Frontal cortex (tissue), 4 donors: ENCODE measurements at places on chromosomes 6 and 20.

DNA sequence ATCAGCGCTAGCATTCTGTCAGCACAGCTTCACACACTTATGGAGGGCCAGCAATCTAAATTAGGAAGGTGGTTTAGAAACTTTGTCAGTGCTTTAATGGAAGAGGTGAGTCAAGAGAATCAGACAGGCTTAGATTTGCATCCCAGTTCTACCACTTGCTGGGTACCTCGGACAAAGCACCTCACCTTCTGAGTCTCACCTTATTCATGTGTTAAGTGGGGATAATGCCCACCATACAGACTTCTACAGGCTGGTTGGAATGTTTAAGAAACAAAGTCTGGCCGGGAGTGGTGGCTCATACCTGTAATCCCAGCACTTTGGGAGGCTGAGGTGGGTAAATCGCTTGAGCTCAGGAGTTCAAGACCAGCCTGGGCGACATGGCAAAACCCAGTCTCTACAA lies 12.2 kb upstream of the STK35 start:
- no peak for DNase-seq

DNA sequence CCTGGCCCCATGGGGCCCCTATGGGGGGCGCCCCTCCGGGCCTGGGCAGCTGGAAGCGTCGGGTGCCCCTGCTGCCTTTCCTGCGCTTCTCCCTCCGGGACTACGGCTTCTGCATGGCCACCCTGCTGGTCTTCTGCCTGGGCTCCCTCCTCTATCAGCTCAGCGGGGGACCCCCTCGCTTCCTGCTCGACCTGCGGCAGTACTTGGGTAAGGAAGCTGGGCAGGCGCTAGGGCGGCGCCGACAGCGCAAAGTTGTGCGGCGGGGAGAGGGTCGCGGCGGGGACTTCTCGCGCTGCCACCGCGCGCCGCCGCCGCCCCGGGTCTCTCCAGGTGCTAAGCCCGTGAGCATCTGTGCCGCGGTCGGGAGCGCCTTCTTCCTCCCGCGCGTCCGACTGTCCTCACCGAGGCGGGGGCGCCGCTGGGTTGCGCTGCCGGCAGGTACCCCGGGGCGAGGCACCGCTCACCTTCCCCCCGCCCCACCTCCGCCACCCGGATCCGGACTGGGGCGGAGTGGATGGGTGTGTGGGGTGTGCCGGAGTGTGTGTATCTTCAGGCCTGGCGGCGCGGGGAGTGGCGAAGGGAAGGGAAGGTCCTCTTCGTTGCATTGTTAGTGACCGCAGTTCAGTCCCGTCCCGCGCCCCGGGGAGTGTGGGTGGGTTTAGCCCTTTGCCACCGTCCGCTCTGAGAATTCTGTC lies 788 bp downstream of the UST start:
- DNase-seq, result peak; percentile 28

DNA sequence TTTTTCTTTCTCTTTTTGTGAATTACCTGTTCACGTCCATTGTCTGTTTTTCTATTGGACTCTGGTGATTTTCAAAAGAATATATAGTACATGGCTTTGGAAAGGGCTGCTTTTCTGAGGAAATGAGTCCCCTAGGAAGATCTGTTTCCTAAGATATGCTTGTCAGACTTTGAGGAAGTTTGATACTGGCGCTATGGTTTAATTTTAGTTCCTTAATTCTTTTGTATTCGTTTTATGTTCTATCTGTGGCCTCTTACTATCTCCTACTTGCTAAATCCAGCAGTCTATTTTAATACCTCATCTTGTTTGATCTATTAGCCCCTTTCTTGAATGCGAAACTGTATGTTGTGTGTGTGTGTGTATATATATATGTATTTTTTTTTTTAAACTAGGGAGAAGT lies 101.9 kb downstream of the LIN28B start:
- no peak for DNase-seq

DNA sequence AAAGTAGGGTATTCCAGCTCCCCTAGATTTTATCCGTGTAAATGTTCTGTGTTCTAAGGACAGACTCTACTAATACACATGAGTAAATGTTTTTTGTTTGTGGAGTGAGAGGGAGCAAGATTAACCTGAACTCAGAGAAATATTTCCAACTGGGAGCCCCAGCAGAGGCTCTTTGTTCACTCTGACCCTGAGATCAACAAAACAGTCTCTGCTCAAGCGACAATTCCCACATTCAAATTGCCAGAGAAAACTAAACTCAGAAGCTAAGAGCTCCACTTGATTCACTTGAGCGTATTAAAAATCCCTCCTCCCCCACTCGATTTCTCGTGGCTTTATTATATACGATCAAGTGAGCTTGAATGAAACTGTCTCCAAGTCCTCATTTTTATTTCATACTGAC lies 413.9 kb upstream of the JARID2 start:
- no peak for DNase-seq

GRCh38 chr6:84526631-84527030 lies 237.8 kb downstream of the TBX18 start:
- no peak for DNase-seq

DNA sequence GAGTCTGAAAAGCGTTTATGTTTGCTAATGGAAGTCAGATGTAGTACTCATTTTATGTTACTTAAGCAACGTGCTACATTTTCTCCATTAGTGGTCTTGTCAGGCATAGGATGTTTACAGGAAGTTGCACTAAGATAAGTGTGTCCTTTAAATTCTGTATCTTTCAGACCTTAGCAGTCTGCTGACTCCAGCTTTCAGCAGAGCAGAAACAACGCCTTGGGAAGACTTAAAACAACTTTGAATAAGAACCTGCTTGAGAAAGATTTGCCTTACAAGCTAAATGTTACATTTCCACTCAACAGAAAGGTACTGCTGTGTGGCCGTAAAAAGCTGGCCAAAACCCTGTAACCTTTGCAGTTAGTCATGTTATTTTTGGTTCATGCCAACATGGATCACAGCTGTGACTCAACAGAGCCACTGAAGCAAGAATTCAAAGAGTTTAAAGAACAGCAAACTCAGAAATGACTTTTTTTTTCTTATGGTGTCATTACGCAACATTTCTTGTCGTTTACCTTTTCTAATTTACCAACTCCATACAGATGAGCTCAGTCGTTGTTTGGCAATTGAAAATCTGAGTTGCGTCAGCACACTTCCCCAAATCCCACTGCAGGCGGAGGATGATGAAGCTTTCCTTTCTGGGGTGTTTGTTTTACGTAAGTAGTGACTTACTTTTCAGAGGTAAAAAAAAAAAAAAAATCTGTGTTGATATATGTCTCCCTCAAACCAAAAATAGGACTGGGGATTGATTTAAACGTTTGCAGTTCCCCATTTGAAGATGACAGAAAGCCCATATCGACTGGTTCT lies 27.9 kb upstream of the BMP6 start:
- DNase-seq, result no peak

DNA sequence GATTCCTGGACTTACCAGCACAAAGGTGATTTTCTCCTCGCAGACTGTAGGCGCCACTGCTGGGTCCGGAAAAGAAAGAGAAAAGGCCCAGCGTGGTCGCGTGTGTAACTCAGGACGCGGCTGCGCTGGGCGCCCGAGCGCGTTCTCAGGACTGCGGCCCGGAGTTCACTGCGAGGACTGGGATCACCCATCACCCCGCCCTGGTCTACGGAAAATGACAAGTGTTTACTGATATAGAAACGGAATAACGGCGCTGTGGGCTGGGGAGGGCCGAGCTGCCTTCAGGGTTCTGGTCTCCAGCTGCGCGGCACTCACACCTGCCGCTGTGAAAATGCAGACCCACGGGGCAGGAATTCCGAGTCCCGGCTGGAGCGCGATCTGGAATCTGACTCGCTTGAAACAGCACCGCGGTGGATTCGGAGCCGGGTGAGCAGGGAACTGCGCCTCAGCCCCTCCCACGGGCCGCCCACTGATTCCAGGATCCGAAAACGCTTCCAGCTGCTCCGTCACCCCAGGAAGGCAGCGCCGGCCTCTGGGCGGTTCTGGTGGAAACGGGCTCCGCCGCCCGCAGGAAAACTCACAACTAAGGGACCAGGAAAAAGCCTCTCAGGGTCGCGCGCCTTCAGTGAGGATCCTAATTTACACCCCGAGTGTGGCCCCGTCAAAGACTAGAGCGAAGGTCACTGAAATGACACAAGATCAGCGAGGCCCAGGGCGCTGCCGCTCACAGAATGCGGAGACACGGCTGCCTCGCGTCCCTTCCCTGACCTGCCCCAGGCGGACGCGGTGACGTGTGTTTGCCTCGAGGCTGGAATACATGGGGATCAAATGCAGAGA lies 34.5 kb downstream of the HLA-A start:
- peak; percentile 36 for DNase-seq

GRCh38 chr20:38789503-38790199 lies 15.8 kb upstream of the PPP1R16B start:
- DNase-seq, result no peak

DNA sequence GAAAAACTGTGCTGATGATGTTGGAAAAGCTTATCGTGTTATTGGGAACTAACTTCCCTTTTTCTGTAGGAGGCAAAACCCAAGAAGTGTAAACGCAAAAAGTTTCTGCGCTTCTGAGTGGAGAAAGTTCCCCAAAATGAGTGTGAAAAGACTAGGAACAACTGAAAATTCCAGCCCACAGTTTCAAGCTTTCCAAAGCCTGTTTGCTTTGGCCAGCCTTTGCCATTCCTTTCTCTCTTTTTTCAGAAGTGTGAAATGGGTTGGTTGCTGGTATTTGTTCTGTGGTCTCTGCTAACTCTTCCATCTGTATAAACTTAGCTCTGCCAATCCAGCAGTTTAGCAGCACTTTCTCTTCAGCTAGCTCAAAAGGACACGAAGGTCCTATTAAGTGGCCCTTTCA lies 491.3 kb downstream of the MAFB start:
- DNase-seq, result no peak

DNA sequence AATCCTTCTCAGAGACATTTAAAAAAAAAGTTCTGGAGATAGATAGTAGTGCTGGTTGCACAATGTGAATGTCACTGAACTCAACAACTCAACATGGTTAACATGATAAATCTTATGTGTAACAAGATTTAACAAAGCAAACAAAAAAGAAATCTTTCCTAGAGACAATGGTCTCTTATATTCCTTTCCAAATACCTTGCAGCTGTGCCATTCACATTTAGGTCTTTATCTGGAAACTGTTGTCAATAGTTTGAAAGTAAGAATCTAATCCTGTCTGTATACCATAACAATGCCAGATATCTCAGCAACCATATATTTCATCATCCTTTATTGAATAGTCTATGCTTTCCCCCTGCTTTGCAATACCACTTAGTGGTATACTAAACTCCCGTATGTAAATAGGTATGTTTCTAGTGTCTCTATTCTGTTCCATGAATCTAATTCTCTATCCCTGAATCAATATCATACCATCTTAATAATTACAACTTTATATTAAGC lies 2.1 kb downstream of the SERAC1 start:
- DNase-seq, result no peak

DNA sequence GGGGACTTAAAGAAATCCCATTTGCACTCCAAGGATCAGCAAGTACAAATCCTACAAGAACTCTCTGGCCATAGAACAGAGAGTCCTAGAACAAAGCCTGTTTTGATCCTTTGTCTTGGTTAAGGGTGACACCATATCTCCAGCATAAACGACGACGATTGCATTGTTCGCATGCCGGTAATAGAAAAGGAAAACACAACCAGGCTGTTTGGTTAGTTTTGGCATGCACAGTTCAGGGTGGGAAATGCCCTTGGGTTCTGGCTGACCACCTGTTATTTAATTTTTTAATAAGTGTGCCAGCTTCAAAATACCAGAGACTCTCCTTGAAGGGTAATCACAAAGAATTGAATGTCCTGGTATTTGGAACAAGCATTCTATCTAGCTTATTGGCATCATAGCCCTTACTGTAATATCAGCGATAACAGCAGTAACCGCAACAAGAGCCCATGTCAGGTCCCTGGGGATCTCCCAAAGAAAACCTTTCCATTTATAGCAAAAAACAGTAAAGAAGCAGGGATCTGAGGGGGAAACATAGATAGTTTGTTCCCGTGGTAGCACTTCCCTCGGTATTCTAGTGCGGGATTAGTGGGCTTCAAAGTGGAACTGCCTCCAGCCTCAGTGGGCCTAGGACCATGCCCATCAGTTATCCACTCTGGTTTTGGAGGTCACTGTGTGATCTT lies 77.1 kb downstream of the TMEM170B start:
- DNase-seq, result no peak

DNA sequence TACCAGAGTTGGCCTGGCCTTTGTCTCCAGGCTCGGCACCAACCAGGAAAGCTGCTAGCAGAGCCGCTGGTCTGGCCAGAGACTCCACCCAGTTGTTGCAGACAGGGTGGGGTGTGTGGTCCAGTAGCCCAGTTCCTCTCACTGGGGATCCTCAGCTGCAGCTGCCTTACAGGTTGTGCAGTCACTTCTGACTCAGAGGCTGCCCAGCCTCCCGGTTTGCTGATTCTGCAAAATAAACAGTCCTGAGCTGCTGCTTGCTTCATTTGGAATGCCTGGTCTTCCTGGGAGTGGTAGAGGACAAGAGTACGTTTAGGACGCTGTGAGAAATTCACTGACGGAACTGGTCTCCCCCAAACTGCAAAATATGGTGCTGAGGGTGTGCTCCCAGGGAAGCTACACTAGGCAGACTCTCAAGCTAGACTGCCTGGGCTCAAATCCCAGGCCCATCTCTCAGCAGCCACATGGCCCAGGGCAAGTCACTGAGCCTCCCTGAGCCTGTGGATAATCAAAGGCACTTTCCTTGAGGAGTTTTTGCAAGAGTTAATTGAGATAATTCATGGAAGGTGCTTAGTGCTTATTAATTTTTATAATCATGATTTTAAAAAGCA lies 246.1 kb downstream of the TFAP2C start:
- no peak for DNase-seq

- DNase-seq, result no peak
Measured at GRCh38 chr6:31272436-31272835, 544 bp upstream of the HLA-C start.

- no peak for DNase-seq
Measured at GRCh38 chr6:29263001-29263400, 38.5 kb upstream of the OR14J1 start.

DNA sequence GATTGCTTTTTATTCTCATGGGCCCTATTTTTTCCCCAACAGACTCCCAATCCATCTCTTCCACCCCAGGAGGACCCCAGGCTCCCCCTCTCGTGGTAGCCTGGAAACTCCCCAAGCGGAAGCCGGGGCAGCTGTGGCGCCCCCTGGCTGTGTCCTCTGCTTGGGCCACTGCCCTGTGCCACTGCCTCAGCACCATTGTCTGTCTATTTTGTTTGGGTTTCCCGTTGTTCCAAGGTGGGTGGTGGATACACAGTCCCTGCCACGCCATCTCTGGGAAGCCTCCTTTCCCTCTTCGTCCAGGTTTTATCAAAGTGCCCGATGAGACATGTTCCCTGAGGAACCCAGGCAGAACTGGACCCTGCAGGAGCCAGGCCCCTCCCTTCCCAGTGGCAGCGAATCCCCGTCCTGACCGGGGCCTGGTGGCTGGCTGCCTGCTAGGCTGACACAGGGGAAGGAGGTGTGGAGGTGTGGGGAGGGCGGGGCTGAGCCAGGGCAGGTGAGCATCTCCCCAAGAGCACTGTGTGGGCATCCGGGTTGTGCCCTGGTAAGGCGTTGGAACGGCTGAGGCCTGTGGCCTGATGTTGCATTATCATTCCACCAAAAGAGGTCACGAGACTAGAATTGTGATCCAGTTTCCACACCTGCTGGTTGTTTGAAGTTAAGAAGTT lies 228.2 kb downstream of the CDH4 start:
- no peak for DNase-seq
